ENCODE measurements at places on chromosomes 6 and 20.

GRCh38 chr6:30939473-30939872 is 1.3 kb upstream of the MUCL3 start:
- DNase-seq, result no peak

GRCh38 chr6:137093183-137094069 is 48.7 kb upstream of the IL20RA start:
- no peak for DNase-seq

DNA sequence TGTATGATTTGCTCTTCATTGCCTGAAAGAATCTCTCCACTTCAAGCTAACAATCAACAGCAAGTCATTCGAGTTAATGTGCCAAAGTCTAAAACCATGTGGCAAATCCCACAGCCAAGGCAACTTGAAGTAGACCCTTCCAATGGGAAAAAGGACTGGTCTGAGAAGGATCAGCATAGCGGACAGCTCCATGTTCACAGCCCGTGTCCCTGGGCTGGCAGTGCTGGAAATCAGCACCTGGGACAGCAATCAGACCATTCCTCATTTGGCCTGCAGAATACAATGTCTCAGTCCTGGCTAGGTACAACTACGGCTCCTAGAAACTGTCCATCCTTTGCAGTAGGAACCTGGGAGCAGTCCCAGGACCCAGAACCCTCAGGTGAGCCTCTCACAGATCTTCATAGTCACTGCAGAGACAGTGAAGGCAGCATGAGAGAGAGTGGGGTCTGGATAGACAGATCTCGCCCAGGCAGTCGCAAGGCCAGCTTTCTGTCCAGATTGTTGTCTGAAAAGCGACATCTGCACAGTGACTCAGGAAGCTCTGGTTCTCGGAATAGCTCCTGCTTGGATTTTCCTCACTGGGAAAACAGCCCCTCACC is 1.1 kb downstream of the GJA10 start:
- DNase-seq, result no peak

DNA sequence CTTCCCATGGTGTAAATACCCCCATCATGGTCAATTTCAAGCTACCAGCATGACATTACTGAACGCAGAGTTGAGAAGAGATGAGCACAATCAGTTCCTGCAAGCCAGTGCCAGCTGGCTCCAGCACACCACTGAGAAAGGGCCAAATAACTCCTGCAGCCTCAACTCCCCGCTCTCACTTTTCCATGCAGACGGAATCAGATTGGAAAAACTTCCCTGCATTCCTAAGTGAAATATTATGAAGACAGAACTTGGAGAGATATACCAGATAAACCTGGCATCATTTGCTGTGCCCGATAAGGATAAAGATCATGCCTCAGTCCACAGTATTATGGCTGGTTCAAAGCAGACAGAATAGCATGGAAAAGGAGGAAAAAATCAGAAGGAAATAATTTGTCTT is 56.7 kb downstream of the FILIP1 start:
- DNase-seq, result no peak

DNA sequence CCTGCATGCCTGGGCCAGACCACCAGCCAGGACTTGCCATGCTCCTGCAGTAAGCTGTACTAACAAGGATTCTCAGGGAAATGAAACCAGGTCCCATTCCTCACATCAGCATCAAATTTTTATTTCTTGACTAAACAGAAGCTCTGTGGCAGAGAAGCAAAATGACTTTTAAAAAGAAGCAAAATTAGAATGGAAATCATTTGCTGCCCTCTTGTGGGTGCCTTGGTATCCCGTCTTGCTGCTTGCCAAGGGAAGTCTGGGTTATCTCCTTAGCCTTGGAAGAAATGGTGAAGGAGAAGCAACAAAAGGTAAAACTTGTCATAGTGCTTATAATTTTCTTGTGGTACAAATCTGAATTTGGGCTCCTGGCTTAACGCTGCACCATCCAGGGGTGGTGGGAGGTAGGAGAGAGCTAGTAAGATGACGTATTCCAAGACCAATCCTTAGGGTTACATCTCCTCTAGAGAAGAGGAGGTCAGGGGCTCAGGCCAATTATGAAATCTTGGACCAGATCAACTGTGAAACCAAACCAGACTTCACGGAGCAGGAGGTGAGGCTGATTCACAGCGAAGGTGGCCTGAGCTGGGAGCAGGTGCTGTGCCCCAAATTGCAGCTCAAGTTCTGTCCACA is 107.5 kb downstream of the FAXC start:
- DNase-seq, result no peak

GRCh38 chr6:15715851-15716250 is 53.0 kb upstream of the DTNBP1 start:
- no peak for DNase-seq

DNA sequence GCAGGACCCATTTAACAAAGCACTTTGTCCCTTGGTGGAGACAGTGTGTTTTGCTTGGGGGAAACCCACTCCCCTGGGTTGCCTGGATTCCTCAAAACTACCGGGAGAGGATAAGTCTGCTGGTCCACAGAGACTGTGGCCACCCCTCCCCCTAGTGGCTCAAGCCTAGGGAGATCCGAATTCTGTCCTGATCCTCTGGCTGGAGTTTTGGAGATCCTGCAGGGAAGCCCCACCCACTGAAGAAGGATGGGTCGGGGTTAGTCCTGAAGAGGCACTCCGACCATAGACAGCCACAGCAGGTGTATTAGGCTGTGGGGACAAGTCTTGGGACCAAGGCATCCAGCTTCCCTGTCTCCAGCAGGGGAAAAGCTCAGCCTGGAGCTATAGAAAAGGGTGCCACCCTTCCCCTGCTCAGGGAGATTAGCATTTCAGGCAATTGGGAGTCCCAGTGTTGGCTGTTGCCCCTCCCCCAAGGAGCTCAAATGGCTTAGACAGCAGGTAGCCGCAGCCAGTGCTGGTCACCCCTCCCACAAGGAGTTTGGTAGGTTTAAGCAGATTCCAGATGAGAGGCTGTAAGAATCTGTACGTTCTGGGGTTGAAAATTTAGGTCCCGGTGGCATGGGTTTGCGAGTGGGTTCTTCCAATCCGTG is 750.0 kb downstream of the TBC1D32 start:
- no peak for DNase-seq

DNA sequence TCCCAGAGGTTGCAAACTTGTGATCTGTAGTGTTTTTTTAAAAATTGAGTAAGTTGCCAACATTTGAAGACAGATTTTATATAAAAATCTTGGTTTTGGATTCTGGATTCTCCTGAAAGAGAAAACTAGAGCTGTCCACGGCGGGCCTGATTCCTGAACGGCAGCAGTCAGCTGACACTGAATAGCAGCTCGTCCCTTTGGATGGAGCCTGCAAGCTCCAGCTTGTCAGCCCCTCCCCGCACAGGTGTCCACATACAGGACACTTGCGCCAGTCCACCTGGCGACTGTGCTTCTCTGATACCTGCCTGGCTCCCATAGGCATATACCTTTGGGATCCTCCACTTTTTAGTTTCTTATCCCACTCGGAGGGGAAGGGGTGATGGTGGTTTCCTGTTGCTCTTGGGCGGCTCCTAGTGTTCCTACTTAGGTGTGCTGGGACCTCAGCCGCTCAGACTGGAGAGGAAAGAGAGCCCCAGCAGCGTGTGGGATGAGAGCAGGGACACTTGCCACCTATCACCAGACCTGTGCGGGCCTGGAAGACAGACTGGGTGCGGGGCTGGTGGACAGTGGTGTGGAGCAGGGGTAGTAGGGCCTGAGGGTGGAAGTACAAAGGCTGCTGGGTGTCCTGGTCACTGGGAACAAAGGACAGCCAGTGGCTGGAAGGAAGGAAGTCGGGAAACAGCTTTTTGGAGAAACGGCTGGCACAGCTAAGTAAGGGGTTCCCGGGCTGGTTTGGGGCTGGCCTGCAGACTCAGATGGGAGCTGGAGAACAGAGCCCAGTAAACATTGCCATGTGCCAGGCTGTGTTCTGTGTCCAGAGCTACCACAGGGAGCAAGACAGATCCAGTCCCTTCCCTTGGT is 18.3 kb downstream of the GHRH start:
- DNase-seq, result no peak

DNA sequence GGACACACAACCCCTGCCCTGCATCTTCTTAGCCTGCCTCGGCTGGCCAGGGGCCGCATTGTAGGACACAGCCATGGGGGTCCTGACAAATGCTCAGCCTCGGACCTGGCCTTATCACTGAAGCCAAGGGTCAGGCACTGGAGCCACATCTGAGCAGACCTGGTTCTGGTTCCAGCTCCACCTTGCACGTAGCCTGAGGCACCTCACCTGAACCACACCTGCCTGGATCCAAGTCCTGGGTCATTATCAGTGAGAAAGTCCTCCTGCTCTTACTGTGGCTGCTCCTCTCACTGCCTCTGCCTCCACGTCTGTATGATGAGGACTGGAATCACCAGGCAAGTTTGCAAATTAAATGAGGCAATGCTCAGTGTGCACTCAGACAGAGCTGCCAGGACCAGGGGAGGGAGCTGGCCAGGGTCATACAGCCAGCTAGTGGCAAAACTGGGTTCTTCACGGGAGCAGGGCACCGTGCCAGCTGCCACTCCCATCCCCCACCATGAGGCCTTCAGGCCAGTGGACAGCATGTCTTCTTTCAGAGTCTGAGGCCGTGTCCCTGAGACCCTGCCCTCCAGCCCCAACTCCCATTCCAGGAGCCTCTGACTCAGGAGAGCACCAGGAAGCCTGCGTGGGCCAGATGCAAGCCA is 40.2 kb downstream of the MRPL14 start:
- no peak for DNase-seq

DNA sequence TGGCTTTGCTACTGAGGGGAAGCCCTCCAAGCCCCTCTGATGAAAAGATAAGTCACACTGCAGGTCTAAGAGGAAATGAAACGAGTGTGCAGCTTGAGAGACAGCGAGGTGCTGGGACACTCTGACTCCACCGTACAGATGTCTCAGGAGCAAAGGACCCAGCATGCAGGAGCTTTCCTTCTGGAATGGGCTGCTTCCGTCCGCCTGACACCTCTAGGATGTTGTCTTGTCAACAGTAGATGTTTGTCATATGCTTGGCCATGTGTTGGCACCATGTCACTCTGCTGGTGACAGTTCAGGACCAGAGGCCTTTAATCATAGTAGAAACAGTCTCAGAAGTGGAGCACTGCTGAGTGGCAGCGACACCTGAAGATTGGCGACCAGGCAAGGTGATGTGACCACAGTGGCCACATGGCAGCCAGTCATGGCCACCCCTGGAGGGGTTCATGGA is 46.7 kb downstream of the SLC24A3 start:
- DNase-seq, result no peak

DNA sequence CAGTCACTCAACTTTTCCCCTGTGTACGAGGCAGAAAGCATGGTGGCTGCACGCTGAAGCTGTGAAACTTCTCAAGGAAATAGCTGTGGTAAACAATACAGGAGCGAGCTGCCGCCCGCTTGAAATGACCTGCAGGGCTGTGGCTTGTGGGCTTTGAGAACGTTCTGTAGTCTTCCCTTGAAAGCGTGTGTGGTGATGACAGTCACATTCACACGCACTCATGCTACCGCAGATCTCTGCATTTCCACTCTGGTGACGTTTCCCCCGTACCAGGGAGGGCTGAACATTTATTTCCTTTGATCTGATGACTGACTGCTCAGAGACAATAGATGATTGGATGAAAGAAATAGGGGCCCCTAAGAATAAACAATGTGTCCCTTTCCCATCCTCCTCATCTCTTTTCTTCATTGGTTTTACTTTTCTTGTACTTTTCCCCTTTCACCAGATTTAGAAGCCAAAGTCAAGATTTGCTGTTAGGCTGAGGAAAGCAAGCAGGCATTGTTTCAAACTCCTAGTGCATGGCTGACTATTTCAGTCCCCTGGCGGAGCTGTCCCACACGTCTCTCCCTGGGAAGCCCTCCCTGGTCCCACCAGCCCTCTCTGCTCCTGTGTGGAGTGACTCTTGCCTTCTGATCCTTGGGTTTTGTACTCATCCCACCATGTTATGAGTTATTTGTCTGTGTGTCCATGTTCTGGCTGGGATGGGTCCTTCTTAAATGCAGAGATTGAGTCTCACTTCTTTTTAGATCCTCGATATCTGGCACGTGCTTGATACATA is 3.9 kb downstream of the SYTL3 start:
- peak; percentile 88 for DNase-seq

DNA sequence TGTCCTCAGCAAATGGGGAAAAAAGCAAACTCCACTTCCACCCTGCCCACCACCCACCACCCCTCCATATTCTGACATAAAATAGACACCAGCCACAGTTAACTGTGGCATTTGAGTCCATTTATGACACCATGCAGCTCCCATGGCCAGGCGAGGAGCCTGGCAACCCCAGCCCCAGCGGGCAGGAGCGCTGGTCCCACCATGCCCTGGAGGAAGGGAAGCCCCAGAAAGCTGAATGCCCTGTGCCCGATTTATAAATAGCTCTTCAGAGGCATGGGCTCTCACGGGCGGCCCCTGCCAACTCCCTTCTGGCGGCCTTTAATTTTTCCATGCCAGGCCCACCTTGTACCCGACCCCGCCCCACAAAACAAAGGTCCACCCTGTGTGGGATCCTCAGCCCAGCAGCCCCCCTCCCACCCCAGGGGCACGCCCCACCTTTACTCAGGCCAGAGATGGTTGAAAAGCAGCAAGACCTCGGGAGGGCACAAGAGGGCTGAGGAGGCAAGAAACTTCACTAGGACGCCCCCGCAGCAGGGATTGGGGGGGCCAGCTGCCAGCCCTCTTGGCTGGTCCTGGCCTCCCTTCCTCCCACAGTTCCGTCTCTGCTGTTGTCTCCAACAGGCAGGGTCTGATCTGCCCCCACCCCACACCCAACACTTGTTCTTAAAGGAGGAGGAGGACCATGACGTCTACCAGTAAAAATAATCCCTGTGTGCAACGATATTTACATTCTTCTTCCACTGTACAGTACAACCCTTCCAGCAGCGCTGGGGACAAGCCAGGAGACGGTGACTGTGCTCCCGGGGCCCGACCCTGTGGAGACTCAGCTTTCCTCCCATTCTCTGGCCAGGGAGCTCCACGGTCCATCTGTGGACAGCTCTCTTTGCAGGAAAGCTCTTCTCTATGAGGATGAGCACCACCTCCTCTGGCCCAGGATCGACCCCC is 115.6 kb upstream of the CDYL start:
- no peak for DNase-seq

DNA sequence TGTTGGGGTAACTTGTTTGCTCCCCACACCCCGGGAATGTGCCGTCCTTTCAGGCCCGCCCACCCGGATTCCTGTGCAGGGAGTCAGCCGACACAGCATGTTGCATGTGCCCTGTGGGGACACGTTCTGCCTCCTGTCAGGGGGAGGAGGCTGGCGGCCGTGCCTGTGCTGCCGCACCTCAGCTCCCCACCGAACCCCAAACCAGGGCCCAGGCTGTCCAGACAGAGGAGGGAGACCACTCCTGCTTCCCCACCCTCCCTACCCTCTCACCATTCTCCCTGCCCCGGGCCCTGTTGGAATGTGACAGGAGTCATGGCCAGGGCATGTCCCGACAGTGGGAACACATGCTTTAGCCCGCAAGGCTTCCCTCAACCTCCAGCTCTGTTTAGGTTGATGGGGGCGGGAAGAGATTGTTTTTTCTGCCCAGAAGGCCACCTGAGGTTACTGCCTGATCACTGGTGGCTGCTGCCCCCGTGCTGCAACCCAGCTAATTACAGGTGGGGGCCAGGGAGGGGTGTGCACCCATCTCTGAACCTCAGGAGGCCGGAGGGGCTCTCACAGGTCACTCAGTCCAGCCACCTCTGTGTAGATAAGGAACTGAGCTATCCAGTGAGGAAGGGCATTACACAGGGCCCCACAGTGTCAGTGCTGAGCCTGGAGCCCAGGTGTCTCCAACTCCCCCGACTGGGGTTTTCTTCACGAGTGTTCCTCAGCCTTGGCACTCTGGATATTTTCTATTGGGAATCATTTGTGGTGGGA is 13.6 kb downstream of the LRRC73 start:
- DNase-seq, result no peak
